ENCODE measurements at places on chromosomes 2 and 18.

DNA sequence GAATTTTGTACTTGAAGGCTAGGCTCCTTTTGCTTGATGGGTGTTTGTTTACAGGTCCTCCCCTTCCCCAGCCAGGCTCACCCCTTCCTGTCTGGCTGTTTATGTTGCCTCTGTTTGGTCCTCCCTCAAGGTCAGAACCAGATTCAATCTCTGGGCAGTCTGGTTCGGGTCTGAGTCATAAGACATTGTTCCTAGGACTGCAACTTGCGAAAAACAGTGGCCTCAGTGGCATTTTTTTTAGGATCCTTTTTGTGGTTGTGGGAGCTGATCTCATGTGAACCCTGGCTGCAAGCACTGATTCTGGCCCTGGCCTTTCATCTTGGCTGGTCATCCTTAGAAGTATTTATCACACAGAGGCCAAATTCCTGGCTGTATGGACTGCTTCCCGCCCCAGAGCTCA, 370.4 kb downstream of the CLIP4 start:
- DNase-seq = no peak

DNA sequence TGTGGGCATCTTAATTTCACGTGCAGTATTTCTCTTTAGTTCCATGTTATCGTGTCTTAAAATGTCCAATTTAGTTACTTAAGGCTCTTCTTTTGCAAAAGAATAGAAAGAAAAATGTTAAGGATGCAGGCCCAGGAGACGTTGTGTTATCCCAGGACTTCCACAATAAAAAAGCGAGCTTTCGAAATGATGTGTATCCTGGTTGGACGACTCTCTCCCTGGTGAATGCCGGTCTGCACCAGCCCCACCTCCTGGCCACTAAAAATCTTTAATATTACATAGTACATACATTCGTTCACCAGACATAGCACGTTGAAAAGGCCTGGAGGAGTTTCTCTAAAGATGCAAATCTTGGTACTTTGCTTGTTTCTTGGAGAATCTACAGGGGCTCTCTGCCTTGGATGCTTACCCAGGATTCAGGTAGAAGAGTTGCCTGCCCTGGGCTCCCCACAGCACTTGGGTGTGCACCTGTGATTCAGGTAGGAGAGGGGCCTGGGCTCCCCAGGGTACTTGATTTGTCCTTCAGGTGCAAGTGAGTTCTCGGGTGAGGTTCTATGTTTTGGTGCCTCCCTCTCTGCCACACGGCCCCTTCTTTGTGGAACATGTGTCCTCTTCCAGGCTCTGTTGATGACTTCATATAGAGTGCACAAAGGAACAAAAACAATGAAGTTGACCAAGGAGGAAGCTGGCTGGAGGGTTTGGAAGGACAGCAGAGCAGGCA, 26.6 kb downstream of the TWIST2 start:
- DNase-seq = no peak

DNA sequence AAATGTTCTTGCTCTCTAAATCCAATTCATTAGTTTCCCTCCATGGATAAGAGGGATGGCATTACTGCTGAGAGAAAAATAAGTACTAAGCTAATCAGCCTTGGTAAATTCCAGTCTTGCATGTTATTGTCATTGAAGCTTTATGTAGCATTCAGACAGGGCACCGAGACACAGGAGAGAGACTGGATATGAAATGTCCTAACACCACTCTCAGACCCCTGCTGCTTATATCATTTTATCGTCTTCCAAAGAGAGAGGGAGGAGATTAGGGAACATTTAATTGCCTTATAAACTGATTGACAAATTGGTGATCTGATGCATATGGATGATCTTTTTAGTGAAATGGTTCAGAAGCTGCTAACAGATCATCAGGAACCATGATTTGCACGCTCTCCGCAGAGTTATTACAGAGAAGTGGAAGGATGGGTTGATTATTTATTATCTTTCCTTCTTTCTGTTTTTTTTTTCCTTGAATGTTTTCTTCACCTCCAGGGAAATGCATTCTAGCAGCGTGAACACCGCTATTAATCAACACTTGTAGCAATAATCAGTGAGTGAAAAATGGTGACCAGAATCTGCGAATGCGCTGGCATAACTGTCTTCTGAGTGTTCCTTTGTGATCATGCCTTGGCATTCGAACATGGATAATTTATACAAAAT, 150.7 kb upstream of the NRP2 start:
- DNase-seq = no peak

GRCh38 chr18:26267357-26267930, 41.2 kb downstream of the TAF4B start:
- DNase-seq = no peak

DNA sequence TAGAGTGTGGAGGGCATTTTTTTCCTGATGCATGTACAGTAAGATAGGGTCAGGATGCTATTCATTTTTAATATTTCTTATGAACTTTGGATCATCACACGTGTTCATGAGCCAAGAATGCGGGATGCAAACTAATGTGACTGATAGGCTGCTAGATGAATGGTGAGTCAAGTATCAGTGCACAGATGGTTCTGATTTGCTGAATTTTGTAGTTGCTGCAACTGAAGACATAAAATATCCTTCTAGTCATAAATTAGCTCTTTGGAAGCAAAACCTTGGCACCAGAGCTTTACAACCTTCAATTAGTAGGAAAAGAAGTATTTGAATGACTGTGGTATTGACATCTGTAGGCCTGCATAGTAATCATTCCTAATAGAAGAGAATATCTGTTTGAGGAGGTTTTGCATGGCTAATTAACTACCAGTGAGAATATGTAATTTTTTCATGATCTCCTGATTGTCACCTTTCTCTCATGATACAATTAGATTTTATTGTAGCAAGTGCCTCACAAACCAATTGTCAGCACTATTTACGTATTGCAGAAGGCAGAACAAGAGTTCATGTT, 94.0 kb downstream of the VRK2 start:
- peak; percentile 77 for DNase-seq

- DNase-seq = no peak
These were observed 39.9 kb upstream of the SP3 start for GRCh38 chr2:174004905-174005605.

DNA sequence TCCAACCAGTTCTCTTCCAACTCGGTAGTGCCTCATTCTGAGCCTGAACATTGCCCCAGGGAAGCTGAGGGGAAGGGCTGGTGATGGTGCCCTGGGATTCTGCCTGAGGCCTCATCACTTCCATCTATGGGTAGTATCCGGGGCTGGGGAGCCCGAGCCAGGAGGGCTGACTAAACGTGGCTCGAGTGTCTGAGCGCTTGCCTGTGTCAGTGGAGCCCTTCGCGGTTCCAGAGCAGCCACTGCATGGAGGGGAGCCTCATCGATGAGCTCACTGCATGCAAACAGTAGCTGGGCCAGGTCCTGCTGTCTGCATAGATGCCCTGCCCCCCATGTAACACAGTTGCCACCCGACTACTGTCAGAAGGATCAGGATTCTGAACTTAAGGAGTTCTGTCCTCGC, 129.3 kb downstream of the GLI2 start:
- no peak for DNase-seq

DNA sequence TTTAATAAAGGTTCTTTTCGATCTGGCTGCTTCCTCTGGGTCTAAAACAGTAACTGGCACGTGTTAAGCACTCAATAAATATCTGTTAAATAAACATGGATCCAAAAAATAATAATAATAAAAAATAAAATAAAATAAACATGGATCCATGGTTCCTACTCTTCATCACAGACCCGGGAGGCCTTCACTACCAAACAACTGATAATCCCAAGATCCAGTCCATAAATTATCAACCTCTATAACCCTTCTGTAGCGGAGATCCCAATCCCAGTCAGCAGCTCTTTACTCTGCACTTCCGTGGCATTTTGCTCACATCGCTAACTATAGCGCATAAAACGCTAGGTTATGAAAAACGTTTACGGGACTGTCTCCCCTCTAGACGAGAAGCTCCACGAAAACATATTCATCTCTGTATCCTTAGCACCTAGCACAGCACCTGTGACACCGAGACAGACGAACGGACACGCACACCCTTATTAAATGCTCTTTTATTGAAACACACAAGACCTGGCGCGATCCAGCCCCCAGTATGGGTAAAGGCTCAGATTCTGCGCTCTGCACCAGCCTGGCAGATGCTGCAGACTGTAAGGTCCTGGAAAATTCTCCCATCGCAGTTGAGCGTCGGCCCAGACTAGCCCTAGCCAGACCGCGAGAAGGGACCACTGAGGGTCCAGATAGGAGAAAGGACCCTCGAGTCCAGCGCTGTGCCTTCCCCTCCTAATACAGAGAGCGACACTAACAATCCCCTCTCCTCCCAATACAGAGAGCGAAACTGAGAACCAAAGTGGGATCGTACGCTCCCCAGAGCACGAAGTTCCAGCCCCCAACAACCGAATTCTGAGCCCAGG, 770 bp downstream of the NBAS start:
- peak; percentile 3 for DNase-seq

DNA sequence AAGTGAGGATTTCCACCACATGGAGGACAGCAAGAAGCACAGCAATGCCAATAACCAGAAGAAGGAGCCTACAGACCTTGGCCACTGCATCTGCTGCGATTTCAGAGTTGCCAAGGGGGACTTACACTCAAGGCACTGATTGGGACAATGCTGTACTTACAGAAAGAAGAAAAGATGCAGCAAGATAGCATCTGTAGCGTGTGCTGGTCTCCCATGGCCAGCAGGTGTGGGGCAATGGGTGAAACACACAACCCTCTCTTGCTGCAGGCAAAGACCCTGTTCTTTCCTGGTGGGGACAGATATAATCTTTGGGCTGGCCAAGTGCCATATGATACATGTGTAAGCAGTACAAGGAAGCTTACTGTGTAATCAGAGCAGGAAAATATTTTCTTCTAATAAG, 85.4 kb upstream of the GPR45 start:
- DNase-seq = no peak

DNA sequence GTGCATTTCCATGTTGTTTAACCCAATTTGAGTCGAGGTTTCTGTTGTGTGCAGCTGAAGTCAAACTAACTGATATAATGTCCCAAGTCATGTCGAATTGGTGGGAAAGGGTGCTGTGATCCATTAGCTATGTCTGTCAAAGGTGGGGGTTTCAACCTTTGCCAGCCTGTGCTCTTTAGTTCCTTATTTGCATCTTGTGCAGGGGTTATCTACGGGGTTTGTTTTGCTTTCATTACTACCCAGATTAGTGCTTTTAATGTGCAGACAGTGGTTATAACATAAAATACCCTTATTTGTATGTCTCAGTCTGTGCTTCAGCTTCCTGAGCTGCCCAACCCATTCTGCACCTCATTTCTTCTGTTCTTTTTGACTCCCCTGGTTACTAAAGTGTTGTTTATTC, 271.9 kb upstream of the CXCR4 start:
- no peak for DNase-seq

DNA sequence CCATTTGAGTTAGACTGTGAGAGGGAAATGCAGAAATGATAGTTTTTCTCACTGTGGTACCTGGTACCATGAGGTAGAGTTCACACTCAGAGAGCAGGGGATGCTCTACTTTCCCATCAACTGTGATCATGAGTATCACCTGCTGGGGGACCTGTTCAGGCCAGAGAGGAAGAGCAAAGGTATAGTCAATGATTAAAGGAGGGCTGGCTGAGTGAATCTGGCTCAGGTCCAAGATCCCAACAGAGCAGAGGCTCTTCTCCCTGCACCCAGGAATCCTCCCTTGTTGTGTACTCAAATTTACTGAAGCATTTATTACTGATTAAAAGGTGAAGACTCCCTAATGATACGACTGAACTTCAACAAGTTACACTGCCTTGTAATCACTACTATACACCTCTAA, 104.6 kb upstream of the CHRNA1 start:
- no peak for DNase-seq

GRCh38 chr2:114442510-114442909, at the start of gene DPP10:
DPP10 (plus strand) TSS chr2:114442641.
- DNase-seq = no peak

- no peak for DNase-seq
These were observed 208.4 kb upstream of the CCDC150 start for GRCh38 chr2:196431076-196431475.

- DNase-seq = peak; percentile 9
These were observed 58.7 kb downstream of the L3MBTL4 start for GRCh38 chr18:6355789-6356589.

DNA sequence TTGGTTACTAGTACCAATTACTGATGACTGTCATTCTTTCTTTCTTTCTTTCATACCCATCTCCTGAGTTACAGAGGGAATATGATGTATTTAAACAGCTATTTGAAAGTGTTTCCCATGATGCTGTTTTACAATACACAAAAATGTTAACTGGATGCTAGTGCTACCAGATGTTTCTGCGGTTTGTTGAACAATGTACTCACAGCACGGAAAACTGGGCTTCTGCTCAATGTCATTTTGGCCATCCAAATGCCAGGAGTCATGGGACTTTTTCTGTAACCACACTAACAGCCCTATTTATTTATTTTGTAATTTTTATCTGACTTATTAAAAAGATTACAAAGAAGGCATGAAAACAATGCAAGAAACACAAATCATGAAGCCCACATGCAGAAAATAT, 313.8 kb downstream of the RIT2 start:
- DNase-seq = no peak

- no peak for DNase-seq
These were observed 76.8 kb downstream of the LYPD1 start for GRCh38 chr2:132593171-132593570.

DNA sequence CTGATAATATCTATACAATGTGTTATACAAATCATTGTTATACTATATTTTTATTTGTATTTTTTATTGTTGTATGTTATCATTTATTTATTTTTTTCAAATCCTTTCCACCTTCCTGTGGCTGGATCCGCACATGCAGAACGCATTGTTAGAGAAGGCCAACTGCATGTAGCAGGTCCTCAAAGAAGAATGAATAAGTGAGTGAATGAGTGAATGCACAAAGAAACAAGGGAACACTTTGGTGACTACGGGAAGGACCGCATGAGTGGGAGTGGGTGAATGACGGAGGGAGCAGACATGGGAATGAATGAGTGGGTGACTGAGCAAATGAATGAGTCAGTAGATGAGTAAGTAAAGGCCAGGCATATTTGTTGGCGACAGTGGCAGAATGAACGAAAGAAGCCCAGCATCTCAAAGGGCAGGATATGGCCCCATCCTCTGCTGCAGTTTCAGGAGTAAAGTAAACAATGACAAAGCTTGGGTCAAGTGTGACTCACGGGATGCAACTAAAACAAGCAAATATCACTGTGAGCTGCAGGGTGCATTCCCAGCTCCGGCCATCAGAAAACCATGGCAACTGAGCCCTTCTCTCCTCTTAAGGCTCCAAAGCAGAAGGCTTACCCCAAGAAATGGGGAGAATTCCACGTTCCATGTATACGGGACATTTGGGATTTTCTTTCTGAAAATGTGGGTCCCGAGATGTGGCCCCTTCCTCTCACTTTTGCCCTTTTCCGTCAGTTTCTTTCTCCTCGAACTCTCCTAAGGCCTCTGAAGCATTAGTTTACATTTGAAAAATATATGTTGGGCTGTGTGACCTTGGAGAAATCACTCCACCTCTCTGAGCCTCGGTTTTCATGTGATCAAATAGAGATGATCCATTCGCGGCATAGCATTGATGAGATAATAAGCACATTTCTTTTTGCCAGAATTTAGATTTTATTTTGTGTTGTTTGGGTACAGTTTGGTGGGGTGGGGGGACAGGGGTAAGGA, 24.5 kb downstream of the KCNF1 start:
- no peak for DNase-seq

All from NCI-H2081 (cell line).